ENCODE measurements at places on chromosomes 6 and 20.

GRCh38 chr6:34773916-34774315 is 16.6 kb downstream of the SNRPC start:
- DNase-seq = no peak
- no peaks in the 10 kb centered on the region for H3K27me3 ChIP-seq
- peaks cover 49% of the 10 kb centered on the region for H3K36me3 ChIP-seq
- H3K4me3 ChIP-seq = no peak overlapping the region
- peaks cover 12% of the 10 kb centered on the region for H3K4me1 ChIP-seq

DNA sequence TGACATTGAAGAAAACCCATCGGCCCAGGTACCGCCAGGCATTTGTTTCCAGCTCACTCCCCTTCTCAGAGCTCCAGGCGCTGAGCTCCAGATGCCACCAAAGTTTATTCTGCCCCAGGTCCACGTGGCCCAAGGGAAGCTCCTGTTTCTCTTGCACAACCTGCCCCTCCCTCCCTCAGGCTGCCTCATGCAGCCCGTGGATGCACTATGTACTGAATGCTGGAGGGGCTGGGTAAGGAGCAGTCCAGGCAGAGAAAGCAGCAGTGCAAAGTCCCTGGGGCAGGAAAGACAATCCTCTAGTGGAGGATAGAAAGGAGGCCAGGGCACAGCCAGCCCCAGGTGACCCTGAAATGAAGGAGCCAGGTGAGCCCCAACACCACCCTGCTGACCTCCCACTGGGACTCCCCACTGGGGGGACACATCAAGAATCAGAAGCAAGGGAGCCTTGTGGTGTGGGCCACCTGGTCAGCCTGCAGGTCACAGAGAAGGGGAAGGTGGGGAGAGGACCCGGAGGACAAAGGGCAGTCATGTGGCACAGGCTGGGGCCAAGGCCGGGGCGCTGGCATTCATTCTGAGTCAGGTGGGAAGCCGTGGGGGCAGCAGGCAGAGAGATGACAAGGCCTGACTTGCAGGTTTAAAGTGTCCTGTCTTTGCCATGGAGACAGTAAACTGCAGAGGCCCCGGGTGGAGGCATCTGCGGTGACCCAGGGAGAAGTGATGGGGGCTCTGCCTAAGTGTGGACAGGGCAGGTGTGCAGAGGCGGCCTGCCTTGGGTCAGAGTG is 230.1 kb downstream of the PREX1 start:
- no peaks in the 10 kb centered on the region for H3K4me1 ChIP-seq
- H3K27ac ChIP-seq = no peak overlapping the region
- H3K27me3 ChIP-seq = peaks cover 58% of the 10 kb centered on the region
- no peak overlapping the region for H3K4me3 ChIP-seq

- no peak for DNase-seq
- no peaks in the 10 kb centered on the region for H3K36me3 ChIP-seq
- H3K4me3 ChIP-seq = no peak overlapping the region
These were observed 215.4 kb upstream of the THBS2 start for GRCh38 chr6:169469028-169469427.

DNA sequence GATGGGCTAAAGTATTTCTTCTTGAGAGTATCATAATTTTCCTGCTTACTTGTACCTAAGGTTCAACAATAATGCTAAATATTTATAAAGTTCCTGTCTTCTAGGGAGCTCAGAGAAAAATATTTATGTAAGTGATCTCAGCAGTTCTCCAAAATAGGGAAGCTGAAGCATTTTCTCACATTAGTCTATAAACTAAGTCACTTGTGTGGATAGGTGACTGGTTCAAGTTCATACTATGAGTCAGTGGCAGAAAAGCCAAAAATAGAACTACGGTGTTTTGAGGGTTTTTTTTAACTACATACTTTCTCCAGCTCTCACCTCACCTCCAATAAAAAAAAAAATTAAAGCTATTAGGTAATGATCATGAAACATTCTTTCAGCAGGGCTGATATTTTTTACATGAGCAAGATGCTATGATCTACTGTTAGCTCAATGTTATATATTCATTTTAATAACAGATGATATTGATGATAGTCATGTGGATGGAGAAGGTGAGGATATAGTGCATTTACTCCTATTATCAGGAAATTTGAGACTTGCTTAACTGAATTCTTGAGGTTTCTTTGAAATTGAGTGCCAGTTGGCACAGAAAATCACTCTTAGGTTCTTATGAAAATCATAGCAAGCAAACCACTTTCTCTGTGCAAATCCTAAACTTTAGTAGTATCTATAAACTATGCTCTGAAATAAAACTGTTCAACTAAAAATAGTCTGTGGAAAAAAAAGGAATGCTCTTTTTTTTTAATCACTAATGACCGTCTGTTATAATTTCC is 4.1 kb upstream of the MOXD1 start:
- no peak overlapping the region for H3K27ac ChIP-seq
- peaks cover 5% of the 10 kb centered on the region for H3K4me1 ChIP-seq
- H3K4me3 ChIP-seq = no peak overlapping the region
- H3K36me3 ChIP-seq = no peaks in the 10 kb centered on the region
- no peak for DNase-seq

- H3K27me3 ChIP-seq = no peaks in the 10 kb centered on the region
- peaks cover 42% of the 10 kb centered on the region for H3K4me1 ChIP-seq
These were observed 60.2 kb downstream of the RBM38 start for GRCh38 chr20:57451431-57451794.

GRCh38 chr20:48246061-48246790 is 460.9 kb upstream of the SULF2 start:
- no peaks in the 10 kb centered on the region for H3K36me3 ChIP-seq
- H3K4me3 ChIP-seq = no peak overlapping the region
- DNase-seq = no peak
- no peaks in the 10 kb centered on the region for H3K4me1 ChIP-seq
- H3K27me3 ChIP-seq = peaks cover 43% of the 10 kb centered on the region

GRCh38 chr6:169899481-169900145 is 148.2 kb downstream of the ERMARD start:
- no peak overlapping the region for H3K27ac ChIP-seq
- no peaks in the 10 kb centered on the region for H3K4me1 ChIP-seq
- H3K27me3 ChIP-seq = no peaks in the 10 kb centered on the region
- H3K36me3 ChIP-seq = no peaks in the 10 kb centered on the region
- no peak overlapping the region for H3K4me3 ChIP-seq
- DNase-seq = no peak

GRCh38 chr20:13336308-13337089 is 115.4 kb downstream of the ISM1 start:
- H3K4me1 ChIP-seq = no peaks in the 10 kb centered on the region
- no peak overlapping the region for H3K4me3 ChIP-seq
- no peak overlapping the region for H3K27ac ChIP-seq
- H3K36me3 ChIP-seq = no peaks in the 10 kb centered on the region
- no peak for DNase-seq
- peaks cover 8% of the 10 kb centered on the region for H3K27me3 ChIP-seq

GRCh38 chr6:113564371-113565171 is 292.6 kb upstream of the MARCKS start:
- no peak overlapping the region for H3K27ac ChIP-seq
- H3K4me1 ChIP-seq = no peaks in the 10 kb centered on the region
- no peak overlapping the region for H3K4me3 ChIP-seq
- no peaks in the 10 kb centered on the region for H3K36me3 ChIP-seq

DNA sequence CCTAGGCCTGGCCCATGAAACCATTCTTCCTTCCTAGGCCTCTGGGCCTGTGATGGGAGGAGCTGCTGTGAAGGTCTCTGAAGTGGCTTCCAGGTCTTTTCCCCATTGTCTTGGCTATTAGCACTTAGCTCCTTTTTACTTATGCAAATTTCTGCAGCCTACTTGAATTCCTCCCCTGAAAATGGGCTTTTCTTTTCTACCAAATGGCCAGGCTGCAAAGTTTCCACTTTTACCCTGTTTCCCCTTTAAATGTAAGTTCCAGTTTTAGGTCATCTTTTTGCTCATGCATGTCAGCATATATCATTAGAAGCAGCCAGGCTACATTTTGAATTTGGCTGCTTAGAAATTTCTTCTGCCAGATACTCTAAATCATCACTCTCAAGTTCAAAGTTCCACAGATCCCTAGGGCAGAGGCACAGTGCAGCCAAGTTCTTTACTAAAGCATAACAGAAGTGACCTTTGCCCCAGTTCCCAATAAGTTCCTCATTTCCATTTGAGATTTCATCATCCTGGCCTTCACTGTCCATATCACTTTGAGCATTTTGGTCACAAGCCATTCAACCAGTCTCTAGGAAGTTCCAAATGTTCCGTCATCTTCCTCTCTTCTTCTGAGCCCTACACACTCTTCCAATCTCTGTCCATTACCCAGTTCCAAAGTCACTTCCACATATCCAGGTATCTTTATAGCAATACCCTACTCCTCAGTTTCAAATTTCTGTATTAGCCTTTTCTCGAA is 71.9 kb downstream of the TBC1D7 start:
- H3K27me3 ChIP-seq = peaks cover 4% of the 10 kb centered on the region
- H3K36me3 ChIP-seq = peaks cover 4% of the 10 kb centered on the region
- no peak overlapping the region for H3K27ac ChIP-seq

GRCh38 chr20:34872622-34873224 is at the start of gene GGT7:
Gene GGT7 (minus strand): TSS chr20:34872856. CDS start chr20:34872815, 41 bp downstream.
- H3K4me1 ChIP-seq = peaks cover 60% of the 10 kb centered on the region
- no peaks in the 10 kb centered on the region for H3K27me3 ChIP-seq
- peak within 1 kb of the TSS; percentile 87 for H3K4me3 ChIP-seq
- H3K27ac ChIP-seq = peak within 1 kb of the TSS; percentile 78
- peaks cover 9% of the 10 kb centered on the region for H3K36me3 ChIP-seq
- peak; percentile 75 for DNase-seq

DNA sequence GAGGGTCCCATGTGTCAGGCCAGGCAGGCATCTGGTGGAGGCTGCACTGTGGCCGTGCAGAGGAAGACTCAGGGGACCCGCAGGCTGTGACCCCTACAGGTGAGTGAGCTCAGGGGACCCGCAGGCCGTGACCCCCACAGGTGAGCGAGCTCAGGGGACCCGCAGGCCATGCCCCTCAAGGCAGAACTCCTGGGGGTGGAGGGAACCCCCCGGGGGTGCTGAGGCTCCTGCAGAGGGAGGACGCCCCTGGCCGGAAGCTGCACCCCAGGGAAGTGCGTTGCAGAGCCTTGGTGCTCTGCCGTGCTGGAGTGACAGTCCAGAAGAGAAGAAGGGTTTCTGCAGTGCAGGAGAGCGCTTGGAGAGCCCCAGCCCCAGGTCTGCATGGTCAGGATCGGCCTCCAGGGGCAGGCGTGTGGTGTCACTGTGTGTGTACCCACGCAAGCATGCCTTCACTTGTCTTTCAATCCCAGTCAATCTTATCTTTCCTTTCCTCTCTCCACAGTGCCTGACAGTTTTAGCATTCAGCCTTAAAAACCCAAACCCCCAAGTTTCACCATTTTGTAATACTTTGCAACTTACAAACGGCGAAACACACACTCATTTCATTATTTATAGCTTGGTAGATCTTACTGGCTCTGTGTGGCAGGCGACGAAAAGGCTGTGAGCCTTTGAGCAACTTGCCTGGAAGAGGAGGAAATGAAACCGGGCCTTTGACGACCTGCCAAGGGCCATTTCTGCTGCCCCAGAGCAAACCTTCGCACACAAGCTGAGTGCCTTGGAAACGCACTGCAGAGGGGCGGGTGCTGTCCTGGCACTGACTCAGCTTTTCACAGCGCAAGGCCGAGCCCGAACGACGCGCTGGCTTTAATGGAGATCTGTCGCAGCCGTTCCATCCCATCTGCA is 101.4 kb upstream of the AGPAT4 start:
- H3K4me3 ChIP-seq = no peak overlapping the region
- H3K36me3 ChIP-seq = no peaks in the 10 kb centered on the region
- H3K27ac ChIP-seq = no peak overlapping the region
- DNase-seq = no peak
- H3K4me1 ChIP-seq = no peaks in the 10 kb centered on the region

GRCh38 chr6:117676577-117677218 is 1.4 kb downstream of the NUS1 start:
- peaks cover 11% of the 10 kb centered on the region for H3K36me3 ChIP-seq
- H3K4me3 ChIP-seq = peak overlapping the region; percentile 84
- H3K4me1 ChIP-seq = peaks cover 60% of the 10 kb centered on the region
- H3K27me3 ChIP-seq = no peaks in the 10 kb centered on the region
- peak overlapping the region; percentile 85 for H3K27ac ChIP-seq

- no peak overlapping the region for H3K4me3 ChIP-seq
- H3K27ac ChIP-seq = no peak overlapping the region
- DNase-seq = no peak
- no peaks in the 10 kb centered on the region for H3K4me1 ChIP-seq
- H3K27me3 ChIP-seq = peaks cover 50% of the 10 kb centered on the region
These were observed 36.6 kb downstream of the FAM229B start for GRCh38 chr6:112123982-112124381.

- no peaks in the 10 kb centered on the region for H3K27me3 ChIP-seq
- H3K4me1 ChIP-seq = no peaks in the 10 kb centered on the region
- H3K4me3 ChIP-seq = no peak overlapping the region
- no peaks in the 10 kb centered on the region for H3K36me3 ChIP-seq
These were observed 91.8 kb downstream of the TRMT11 start for GRCh38 chr6:126077810-126078776.

DNA sequence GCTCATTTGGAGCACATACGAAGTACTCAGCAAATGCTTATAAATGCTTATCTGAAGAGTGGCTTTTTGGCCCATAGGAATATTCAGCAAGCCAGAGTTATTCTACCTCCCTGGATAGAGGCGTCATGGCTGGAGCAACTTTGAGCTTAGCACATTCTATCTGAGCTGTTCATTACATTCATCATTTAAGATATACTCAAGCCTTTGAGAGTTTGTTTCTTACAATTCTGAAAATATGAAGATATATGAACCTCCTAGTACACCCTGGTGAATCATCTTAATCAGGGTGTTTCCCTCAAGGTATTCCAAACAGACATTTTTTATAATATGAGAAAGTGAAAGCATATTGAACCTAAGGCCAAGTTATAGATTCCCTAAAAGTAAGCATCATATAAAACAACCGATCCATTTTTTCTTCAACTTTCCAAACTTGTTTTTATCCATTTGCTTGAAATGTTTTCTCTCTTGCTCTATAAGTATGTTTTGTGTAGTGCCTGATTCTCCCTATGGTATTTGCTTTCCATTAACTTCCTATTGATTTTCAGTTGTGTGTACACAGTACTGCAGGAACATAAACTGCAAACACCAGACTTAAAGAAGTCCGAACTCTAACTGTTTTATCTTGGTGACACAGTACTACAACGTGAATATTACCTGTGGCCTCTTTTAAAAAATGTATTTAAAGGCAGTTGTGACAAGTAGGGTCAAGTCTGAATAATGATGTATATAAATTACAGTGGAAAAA is 139.7 kb upstream of the PTPRK start:
- DNase-seq = no peak
- peaks cover 2% of the 10 kb centered on the region for H3K36me3 ChIP-seq
- no peak overlapping the region for H3K27ac ChIP-seq
- no peak overlapping the region for H3K4me3 ChIP-seq
- no peaks in the 10 kb centered on the region for H3K4me1 ChIP-seq

DNA sequence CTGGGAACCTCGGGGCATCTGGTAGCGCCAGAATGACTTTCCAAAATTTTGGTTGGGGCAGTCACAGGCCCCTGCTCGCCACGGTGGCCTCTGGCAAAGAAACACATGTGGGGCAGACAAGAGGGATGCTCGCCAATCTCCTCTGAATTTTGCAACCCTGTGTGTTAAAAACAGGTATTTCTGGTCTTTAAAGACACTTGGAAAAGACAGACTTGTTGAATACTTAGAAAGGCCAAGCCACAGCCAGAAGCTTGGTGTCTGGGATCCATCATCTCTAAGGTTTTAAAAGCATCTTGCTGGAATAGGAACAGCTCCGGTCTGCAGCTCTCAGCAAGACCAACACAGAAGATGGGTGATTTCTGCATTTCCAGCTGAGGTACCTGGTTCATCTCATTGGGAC is 31.2 kb downstream of the HLA-E start:
- no peaks in the 10 kb centered on the region for H3K27me3 ChIP-seq
- H3K4me1 ChIP-seq = peaks cover 49% of the 10 kb centered on the region
- H3K36me3 ChIP-seq = peaks cover 12% of the 10 kb centered on the region
- H3K27ac ChIP-seq = no peak overlapping the region
- DNase-seq = no peak
- H3K4me3 ChIP-seq = no peak overlapping the region
